ENCODE measurements at places on chromosomes 6 and 20.

DNA sequence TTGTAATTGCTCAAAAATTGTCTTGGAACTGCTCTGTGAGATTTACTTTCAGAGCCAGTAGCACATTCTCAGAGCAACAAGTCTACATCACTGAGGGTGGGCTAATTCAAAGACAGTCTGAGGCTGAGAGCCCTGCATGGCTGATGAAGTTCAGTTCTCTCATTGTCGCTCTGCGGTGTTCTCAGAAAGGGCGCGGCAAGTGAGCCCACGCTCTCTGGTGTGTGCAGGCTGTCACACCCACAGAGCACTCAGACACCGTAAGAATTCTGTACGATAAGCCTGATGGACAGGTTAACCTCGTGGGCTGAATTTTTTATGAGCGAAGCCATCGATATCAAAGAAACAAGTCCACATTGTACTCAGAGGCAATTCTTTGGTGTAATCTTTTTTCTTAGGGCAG, 557.8 kb downstream of the HACE1 start:
- DNase-seq: no peak

DNA sequence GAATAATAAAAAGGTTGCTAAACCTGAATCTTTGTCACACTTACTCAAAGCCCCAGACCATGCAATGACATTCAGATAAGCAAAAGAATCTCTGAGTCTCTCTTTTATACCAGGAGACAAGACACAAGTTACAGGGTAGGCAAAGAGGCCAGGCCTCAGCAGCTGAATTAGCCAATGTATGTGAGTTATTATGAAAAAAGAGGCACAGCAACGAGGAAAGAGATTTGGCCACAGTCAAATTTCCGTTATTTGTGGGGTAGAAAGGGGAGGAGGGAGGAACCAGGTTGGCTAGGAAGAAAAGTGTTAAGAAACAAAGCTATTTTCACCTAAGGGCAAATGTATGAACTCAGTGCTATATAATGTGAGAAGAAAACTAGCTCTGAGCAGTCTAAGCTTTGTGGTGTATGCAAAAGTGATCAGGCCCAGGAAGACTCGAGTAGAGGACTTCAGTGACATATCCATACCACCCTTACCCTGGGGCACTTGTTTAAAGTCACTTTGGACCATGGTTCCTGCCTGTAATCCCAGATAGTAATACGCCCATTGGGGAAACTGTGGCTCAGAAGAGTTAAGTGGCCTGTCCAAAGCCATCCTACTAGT, 19.1 kb downstream of the IPCEF1 start:
- no peak for DNase-seq

- no peak for DNase-seq
Observed at GRCh38 chr20:49976542-49976941, 6.2 kb upstream of the SNAI1 start.

GRCh38 chr6:90227673-90228072, 69.0 kb downstream of the BACH2 start:
- DNase-seq: no peak

GRCh38 chr20:33561692-33562601, 72.1 kb downstream of the CBFA2T2 start:
- DNase-seq: no peak

- no peak for DNase-seq
Observed at GRCh38 chr6:90536520-90536919, 50.4 kb downstream of the MAP3K7 start.

DNA sequence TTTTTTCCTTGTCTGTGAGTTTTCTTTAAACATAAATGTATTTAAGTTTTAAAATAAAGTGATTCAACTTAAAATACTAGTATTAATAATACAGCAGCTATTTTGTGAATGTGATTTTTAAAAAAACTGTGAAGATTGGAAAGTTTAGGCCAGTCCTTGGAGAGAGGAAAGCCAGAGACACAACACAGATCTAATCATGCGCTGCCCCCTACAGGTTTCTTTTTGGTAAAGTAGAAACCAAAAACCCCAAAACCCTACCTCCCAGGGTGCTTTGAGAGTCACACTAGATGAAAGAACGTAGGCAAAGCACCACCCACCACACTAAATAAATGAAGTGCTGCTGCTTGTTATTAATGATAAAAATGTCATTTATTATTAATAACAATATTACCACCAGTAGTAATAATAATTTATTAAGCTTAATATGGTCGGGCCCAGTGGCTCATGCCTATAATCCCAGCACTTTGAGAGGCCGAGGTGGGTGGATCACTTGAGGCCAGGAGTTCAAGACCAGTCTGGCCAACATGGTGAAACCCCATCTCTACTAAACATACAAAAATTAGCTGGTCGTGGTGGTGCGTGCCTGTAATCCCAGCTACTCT, 33.7 kb downstream of the SLC9A8 start:
- DNase-seq: peak; percentile 17

DNA sequence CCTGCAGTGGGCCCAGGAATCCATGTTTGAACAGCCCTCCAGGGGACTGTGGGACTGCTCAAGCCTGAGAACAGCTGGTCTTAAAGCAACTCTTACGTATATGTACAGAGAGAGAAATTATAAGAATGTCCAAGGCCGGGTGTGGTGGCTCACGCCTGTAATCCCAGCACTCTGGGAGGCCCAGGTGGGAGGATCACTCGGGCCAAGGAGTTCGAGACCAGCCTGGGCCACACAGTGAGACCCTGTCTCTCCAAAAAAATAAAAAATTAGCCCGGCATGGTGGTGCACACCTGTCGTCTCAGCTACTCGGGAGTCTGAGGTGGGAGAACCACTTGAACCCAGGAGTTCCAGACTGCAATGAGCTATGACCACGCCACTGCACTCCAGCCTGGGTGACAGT, 134.0 kb downstream of the DTNBP1 start:
- no peak for DNase-seq

DNA sequence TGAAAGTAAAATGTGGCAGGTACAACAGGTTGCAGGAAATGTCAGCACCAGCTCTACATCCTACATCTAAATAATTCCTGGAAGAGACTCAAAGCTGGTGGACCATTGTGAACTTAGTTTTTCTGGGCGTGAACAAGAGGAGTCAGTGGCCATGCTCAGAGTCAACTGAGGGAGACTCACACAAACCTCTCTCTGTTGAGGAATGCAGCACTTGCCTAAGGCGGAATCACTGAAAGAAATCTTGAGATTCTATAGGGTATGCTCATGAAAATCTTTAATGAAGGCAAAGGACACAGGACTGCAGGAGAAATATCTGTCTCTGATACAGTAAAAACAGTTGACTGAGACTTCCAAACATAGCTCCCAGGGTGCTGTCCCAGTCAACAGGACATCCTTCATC, 22.5 kb downstream of the SLC17A4 start:
- no peak for DNase-seq

GRCh38 chr20:45592574-45593189, 13.6 kb upstream of the WFDC8 start:
- no peak for DNase-seq

- DNase-seq: no peak
Observed at GRCh38 chr6:140036196-140036595, 661.7 kb upstream of the CITED2 start.

DNA sequence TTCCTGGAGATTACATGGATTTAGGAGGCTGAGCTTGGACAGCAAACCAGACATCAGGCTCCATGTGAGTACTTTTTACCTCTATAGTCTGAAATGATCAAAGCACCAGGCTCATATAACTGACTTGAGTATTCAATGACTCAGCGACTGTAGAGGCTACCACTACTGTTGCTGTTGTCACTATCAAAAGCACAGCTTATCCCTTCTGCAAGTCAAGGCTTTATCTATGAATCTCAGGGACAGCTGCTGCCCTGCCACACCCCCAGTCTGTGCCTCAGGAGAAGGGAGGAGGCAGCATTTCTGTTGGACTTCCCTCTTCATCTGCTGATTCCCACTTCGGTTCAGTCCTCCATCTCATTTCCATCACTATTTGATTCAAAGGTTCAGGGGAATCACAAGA, 80.5 kb upstream of the CNR1 start:
- no peak for DNase-seq

- DNase-seq: no peak
Observed at GRCh38 chr20:17021481-17021880, 205.4 kb upstream of the PCSK2 start.

DNA sequence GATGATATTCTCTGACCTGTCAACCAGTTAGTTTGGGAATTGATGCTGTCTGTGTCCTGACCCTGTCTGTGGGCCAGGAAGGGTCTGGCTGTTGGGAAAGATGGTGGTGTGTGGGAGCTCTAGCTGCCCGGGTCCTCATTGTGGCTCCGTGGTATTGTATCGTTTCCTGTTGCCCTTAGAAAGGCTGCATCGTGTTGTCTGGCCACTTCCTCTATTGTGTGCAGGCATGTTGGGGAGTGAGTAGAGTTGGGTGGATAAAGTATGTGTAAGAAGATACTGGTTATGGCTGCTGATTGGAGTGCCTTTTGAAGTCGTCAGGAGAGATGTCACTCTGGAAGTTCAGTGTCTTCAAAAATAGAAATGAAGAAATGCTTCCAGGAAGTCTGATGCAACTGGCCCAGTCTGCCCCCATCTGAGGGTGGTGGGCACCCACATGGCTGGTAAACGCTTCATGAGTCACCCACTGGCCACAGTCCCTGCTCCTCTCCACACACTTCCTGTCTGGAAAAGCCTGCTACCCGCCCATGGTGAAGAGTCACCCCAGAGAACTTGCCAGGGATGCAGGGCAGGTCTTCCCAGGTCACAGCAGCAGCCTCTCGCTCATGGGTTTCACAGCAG, 27.9 kb downstream of the PPARD start:
- no peak for DNase-seq

GRCh38 chr20:1783245-1783644, 112.0 kb upstream of the SIRPA start:
- no peak for DNase-seq

GRCh38 chr6:17178326-17178725, 76.5 kb downstream of the STMND1 start:
- no peak for DNase-seq

GRCh38 chr6:119325559-119326265, 23.8 kb downstream of the MAN1A1 start:
- no peak for DNase-seq

DNA sequence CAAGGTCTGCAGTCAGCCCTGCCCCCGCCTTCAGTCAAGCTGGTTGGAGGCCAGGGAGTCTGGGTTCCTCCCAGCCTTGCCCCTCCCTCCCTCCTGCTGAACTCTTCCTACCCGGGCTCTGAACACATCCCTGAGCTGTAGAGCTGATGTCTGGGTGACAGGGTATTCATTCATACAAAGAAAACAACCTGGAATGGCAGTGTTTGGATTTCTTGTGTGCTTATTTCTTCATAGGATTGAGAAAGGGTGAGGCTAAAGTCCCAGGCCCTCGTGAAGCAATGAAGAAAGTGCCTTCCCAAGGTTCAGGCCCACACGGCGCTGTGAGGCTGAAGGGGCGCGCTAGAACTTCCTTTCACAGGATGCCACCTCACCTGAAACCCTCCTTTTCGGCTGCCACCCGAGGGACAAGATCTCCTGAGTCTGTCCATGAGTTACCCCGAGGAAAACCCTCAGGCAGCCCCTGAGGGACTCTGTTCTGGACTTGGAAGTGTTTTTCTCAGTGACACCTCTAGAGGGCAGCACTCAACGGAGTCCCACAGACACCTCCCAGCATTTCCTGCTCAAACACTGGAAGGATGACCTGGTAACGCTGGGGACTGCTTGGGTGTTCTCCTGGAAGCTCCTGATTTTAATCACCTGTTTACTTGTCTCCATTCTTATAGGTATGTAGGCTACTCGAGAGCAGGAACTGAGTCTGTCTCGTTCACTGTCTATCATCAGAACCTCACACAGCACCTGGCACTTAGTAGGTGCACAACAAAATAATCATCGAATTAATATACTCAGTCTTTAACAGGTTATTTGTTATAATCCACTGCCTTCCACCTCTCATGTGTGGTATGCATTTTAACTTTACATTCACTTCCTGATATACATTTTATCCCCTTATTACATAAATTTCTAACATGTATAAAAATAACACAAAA, 11.8 kb upstream of the GSTA1 start:
- peak; percentile 17 for DNase-seq

- DNase-seq: no peak
Observed at GRCh38 chr20:22762576-22763256, 178.3 kb upstream of the FOXA2 start.

- no peak for DNase-seq
Observed at GRCh38 chr20:35344354-35344837, 52.2 kb upstream of the FAM83C start.
